ENCODE measurements at places on chromosomes 2 and 18.

DNA sequence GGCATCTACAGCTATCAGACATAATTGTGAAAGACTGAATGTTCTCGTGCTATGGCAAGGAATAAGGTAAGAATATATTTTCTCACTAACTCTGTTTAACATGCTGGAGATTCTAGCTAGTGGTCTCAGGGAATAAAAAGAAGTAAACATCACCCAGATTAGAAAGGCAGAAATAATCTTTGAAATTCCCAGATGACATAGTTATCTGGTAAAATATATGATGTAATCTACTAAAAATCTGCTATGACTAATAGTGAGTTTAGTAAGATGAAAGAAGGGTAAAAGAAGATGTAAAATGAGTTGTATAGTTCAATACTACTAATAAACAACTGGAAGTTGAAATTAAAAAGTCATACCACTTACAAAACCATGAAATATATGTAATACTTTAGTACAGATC lies 134.2 kb downstream of the DSC3 start:
- no peak for DNase-seq

GRCh38 chr18:63492851-63493250 lies 16.1 kb downstream of the SERPINB5 start:
- no peak for DNase-seq

DNA sequence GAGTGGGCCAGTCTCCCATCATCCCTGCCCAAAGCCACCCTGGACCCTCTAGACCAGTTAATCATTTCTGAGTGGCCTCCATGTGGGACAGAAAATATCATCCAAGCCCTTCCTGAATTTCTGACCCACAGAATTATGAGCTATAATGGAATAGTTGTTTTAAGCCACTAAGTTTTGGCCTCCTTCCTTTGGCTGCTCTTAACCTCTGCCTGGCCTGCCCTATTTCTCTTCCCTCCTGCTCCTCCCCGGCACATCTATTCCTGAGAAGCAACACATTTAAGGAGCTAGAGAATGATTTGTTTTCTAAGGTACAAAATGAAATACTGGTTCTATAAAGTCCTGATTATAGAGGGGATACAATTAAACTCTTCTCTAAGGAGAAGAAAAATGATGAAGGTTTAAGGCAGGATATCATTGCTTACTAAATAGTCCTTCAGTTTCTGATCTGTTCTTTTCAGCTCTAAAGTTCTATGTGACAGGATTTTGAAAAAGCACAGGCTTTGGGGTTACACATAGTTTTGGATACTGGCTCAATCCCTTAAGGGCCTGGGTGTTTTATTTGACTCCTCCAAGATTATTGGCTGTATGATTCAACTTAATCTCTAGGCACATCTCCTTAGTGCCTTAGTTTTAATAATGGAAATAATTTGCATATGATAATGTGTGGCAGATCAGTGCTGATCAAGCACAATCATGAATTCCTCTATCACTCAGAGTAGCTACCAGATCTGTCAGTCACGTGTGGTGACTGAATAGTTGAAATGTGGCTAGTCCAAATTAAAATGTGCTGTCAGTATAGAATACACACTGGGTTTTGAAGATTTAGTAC lies 240.3 kb downstream of the VAPA start:
- DNase-seq, result no peak

DNA sequence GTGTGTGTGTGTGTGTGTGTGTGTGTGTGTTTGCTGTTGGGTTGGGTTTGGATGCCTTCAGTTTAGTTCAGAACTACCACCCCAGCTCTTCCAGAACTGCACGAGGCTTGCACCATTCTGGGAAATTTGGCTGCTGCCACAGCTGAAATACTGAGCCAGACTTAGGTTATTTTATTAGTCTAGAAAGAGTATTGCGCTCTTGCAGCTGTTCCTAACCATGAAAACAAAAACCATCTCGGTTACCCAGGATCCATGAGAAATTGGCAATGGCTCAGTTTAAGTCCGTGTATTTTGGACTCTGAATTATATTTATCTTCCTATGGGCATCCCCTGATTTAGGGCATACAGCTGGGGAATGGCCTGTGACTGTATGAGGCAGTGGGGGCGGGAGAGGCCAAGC lies 83.2 kb downstream of the TANC1 start:
- DNase-seq, result no peak

DNA sequence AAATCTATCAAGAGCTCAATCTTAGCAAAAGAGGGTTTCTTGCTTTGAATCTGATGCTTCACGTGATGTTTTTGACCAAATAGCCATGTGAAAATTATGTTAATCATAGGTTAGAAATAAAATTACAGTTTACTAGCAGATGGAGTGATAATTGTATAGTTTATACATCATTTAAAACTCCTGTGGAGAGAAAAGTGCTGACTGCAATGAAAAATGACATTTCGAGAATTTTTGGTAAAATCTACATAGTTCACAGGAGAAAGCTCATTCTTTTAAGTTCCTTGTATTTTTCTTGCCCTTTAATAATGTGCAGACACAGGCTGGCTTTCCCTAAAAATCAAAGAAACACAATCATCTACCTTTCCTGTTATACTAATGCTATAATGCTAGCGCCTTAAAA lies 33.2 kb downstream of the RBKS start:
- no peak for DNase-seq

DNA sequence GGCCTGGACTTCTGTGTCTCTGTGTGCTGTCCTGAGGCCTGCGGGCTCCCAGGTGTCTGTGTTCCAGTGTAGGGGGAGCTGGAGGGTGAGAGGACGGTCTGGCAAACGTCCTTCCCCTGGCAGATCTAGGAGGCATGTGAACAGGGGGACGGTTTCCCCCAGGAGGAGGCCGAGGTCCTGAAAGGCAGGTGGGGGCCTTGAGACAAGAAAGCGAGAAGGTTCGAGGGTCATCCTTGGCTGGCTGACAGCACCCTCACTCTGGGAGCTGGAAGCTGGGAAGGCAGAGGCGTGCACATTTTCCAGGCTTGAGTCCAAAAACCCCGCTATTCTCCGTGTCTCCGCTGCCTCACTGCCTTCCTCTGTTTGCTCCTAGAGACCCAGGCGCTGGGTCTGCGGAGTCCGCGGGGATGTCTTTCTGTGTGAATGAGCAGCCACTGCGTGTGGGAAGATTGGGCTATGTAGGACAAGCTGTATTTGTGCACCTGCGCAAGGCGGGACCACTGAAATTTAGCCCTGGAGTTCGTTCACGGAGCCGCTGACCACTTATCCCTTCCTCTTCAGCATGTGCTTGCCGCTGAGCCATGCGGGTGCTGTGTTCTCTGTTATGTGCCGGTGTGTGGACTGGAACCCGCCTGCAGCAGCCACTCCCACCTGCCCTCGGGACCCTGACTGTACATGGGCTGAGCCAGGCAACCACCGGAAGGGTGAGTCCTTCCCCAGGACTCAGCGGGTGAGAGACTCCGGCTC lies 43.7 kb downstream of the TWIST2 start:
- no peak for DNase-seq

DNA sequence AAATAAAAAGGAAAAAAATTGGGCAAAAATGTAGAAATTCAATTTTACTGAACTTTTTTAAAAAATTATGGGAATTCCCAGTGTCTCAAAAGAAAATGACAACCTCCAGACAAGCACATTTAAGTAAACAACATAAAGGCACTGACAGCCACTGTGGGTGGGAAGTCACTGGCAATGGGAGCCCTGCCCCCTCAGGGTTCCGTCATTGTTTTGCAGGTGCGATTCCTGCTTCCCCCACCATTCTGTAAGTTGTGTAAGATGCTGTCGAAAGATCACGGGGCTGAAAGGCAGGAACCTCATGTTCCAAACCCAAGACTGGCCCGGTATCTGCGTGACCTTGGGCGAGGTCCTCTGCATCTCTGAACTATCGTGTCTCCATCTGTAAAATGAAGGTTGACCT lies 15.8 kb upstream of the ASPRV1 start:
- no peak for DNase-seq

- DNase-seq, result no peak
Observed at GRCh38 chr2:62321380-62322289, 125.7 kb downstream of the B3GNT2 start.

DNA sequence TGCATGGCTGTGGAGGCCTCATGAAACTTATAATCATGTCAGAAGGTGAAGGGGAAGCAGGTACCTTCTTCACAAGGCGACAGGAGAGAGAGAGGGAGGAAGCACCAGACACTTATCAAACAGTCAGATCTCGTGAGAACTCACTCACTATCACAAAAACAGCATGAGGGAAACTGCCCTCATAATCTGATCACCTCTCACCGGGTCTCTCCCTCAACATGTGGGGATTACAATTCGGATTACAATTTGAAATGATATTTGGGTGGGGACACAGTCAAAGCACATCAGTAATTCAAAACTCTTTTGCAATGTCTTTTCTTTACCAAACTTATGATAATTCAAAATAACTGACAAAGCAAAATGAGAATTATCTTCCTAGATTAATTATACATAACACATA lies 8.5 kb upstream of the CCDC68 start:
- no peak for DNase-seq

DNA sequence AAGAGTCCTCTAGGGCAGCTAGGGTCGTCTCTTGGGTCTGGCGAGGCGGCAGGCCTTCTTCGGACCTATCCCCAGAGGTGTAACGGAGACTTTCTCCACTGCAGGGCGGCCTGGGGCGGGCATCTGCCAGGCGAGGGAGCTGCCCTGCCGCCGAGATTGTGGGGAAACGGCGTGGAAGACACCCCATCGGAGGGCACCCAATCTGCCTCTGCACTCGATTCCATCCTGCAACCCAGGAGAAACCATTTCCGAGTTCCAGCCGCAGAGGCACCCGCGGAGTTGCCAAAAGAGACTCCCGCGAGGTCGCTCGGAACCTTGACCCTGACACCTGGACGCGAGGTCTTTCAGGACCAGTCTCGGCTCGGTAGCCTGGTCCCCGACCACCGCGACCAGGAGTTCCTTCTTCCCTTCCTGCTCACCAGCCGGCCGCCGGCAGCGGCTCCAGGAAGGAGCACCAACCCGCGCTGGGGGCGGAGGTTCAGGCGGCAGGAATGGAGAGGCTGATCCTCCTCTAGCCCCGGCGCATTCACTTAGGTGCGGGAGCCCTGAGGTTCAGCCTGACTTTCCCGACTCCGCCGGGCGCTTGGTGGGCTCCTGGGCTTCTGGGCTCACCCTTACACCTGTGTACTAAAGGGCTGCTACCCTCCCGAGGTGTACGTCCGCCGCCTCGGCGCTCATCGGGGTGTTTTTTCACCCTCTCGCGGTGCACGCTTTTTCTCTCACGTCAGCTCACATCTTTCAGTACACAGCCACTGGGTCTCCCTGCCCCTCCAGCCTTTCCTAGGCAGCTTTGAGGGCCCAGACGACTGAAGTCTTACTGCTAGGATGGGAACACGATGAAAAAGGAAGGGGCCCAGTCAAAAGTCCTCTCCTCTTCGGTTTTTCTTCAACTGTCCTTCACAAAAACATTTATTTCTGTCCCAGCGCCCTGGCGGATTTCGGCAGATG lies 8.1 kb downstream of the SIX2 start:
- DNase-seq, result no peak

DNA sequence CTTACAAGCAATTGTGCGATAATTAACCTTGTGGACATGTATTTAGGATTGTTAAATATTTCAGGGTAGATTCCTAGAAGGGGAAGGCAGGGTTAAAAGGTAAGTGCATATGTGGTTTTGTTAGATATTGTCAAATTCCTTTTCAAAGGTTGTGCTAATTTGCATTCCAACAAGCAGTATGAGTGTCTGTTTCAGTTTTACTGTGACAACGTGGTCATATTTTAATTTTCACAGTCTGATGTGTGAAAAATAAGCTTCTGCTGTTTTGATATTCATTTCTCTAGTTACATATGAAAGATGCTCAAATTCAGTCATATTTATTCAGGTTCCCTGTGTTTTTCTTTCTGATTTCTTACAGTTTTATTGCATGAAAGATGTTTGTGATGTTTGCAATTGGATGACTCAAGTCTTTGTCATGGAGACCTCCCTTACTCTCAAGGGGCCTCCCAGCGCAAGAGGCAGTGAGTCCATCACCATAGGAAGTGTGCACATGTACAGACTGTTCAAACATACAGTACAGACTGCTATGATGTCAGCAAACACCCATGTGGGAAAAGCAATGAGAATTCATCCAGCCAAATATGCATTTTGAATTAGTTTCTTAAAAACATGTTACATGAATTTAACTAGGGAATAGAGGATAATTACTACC lies 310.8 kb downstream of the GALR1 start:
- peak; percentile 19 for DNase-seq

- no peak for DNase-seq
Observed at GRCh38 chr18:36374262-36374661, 76.7 kb downstream of the FHOD3 start.

DNA sequence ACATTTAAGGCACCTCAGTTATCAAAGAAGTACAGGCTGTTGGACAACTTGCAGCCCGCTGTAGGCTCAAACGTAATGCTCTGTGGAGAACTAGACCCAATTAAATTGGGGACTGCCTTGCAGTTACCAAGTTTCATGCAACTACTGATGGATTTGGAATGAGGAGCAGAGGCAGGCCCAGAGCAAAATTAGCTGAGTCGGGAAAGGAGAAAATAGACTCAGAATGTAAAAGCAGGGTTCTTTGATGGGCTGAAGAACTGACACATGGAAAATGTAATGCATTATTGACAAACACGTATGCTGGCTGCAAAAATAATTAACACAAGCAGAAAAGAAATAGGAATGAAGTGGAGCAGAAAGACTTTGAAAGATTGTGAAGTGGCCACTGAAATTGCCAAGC lies 432.7 kb upstream of the HNRNPA3 start:
- no peak for DNase-seq

DNA sequence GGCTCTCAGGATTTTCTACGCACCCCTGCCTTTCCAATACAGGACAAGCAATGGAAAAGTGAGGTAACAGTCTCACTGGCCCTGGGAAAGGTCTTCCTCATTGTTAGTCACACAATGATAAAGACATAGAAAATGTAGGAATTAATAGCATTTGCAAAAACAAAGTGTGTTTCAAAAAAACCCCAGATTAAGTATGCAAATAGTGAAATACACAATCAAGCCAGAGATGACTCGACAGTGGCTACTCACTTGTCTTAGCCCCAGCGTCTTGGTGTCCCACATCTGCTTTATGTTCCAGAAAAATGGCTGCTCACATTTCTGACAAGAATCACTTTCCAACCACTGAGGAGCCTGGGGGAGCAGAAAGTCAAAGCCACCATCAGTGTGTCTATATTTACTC lies 47.0 kb upstream of the AP1S3 start:
- DNase-seq, result peak; percentile 39

GRCh38 chr2:16044946-16045456 lies 104.7 kb downstream of the MYCN start:
- no peak for DNase-seq

DNA sequence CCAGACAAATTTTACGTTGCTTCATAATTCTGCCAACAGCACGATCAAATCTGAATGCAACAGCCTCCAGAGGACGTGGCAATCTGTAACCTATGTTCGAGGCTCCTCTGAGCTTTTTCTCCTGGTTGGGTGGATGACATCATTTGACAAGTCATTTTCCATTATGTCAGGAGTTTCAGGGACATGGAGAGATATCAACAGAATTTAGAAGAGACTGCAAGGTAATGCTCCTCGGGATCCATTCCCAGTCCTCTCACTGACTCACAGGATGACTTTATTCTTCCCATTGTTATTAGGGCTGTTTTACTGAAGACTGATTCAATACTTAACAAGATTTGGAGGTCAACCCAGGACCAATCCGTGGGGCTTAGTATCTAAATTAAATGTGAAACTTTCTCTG lies 72.5 kb upstream of the RNF152 start:
- DNase-seq, result no peak

- no peak for DNase-seq
Observed at GRCh38 chr2:132783883-132784282, 113.9 kb upstream of the LYPD1 start.

GRCh38 chr2:26731714-26732113 lies 32.4 kb upstream of the SLC35F6 start:
- no peak for DNase-seq

Data from activated CD4-positive, alpha-beta T cell treated with anti-CD3 and anti-CD28 coated beads, Interleukin-2, amount 50 U/mL, for 16 hours (primary cell).